ENCODE measurements at places on chromosomes 5 and 9.

DNA sequence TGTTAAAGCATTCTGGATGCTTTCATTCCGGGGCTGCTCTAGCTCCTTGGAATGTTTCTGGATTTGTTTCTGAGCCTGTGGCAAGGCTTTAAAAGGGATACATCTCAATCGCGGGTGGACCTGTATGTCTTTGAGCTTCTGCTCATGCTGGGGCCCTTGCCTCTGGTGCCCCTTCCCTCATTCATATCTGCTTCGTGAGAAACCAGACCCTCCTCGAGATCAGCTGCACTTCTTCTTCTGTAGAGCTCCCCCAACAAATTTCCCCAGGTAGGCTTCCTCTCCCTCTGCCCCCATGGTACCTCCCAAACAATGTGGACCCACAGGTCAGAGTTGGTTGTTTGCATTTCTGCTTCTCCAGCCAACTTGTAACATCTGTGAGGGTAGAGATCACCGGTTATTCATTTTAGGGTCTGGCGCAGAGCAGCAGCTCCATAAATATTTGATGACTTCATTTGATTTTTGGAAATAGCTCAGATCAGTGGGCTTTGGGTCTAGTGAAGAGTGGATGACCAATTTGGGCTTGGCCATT is 6.6 kb downstream of the ZNF618 start:
- no peak for DNase-seq

GRCh38 chr9:23563517-23563916 is 262.5 kb downstream of the ELAVL2 start:
- no peak for DNase-seq

DNA sequence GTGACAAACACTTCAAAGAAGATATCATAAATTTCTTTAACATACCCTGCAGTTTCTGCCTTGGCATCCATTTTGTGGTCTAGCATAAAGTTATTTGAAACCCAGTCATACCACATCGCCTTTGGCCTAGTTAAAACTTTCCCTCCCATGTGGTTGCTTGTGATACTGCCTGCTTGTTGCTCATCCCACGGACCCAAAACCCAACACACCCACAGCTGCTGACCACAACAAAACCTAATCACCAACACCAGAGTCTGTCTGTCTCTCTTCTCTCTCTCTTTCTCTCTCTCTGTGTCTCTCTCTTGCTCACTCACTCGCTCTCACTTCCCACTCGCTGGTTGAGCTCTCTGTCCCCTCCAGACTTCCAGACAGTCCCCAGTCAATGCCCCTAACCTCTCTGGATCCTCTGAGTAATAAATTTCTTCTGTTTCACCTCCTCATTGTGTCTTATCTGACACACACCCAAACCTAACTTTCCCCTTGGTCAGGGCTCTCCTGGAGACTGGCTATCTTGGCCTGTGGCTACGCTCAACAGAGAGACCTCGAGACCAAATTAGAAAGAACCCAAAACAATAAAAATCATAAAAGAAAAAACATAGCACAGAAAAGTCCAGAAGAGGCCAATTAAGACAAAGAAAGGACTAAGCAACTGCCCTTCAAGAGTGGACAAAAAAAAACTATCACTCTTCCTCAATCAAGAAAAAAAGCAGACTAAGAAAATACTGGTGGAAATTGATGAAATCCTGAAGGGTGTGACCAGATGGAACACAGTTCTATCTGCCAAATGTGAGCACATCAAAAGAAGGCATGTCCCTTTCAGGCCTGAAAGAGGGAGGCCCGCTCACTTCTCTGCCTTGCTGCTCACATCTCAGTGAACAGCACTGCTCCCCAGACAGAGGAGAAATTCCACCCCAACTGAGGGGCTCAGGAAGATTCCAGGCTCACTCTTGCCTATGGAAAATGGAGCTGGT is 41.5 kb downstream of the TTLL11 start:
- no peak for DNase-seq

GRCh38 chr5:92945605-92946097 is 635.4 kb downstream of the NR2F1-AS1 start:
- DNase-seq, result no peak

DNA sequence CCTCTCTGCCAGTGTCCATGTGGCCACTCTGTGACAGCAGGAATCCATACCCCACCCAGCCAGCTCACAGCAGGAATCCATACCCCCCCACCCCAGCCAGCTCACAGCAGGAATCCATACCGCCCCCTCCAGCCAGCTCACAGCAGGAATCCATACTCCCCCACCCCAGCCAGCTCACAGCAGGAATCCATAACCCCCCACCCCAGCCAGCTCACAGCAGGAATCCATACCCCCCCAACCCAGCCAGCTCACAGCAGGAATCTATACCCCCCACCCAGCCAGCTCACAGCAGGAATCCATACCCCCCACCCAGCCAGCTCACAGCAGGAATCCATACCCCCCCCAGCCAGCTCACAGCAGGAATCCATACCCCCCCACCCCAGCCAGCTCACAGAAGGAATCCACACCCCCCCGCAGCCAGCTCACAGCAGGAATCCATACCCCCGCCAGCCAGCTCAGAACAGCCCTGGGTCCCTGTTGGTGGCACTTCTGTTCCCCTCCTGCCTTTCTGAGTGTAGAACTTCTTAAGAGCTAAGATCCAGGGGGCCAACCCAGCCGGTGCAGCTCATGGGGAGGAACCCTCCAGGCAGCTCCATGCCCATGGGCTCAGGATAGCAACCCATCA is 8.4 kb upstream of the RXRA start:
- DNase-seq, result peak; percentile 51

- no peak for DNase-seq
Measured at GRCh38 chr9:72362118-72362531, 2.9 kb downstream of the ZFAND5 start.

Measured in suprapubic skin (tissue), 4 donors.